CD8-positive, alpha-beta T cell (primary cell): ENCODE measurements at places on chromosomes 12 and 14. TPM values are rescaled to one million over a fixed set of nuclear protein-coding genes. Genes with fewer than 3 reads are reported as not detected.

DNA sequence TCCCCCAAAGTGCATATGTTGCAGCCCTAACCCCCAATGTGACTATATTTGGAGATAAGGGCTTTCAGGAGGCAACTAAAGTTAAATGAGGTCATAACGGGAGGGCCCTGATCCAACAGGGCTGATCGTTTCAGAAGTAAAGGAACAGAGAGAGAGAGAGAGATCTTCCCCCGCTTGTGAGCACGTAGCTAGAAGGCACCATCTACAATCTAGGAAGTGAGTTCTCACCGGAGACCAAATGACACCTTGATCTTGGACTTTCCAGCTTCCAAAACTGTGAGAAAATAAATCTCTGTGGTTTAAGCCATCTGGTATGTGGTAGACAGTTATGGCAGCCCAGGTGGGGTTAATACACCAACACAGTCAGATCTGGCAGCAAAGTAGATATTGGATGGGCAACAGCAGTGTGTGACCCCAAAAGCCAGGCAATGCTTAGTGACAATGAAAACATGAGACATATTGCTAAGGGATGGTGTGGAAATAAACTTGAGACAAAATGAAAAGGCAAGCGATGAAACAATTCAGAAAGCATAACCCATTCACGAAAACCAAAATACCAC lies 147.2 kb upstream of the GSC start:
- DNase-seq, result no peak

GRCh38 chr14:88269806-88270420 lies 53.2 kb downstream of the KCNK10 start:
- no peak for DNase-seq

The ZDHHC22 gene
- not detected for total RNA-seq

DNA sequence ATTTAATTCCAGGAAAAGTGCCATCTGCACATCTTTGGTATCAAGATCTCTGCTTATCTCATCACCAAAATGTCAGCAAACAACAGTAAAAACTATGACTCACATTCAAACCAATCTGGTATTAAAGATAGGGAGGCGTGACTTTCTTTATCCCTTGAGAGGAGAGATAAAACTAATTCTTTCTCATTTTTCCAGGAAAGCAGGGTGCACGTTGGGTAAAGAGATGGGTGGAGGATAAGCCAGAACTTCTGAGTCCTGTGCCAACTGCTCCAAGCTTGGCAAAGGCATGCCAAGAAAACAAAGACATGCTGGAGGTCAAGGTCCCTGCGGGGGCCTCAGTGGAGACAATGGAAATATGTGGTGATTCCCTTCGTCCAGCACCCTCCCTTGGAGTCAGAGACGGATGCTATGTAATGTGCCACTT lies 225.8 kb upstream of the PLXNC1 start:
- no peak for DNase-seq

The DTX3 gene
- total RNA-seq, result 33.2 TPM

GRCh38 chr14:55130196-55130550 lies 1.1 kb downstream of the LGALS3 start:
- DNase-seq, result no peak

The IL22 gene
- not detected for total RNA-seq

- DNase-seq, result no peak
Observed at GRCh38 chr14:105389976-105390848, 8.1 kb upstream of the TEX22 start.

- DNase-seq, result no peak
Observed at GRCh38 chr12:10215436-10215835, 2.8 kb downstream of the GABARAPL1 start.

The NUP107 gene
- total RNA-seq, result 45.9 TPM

DNA sequence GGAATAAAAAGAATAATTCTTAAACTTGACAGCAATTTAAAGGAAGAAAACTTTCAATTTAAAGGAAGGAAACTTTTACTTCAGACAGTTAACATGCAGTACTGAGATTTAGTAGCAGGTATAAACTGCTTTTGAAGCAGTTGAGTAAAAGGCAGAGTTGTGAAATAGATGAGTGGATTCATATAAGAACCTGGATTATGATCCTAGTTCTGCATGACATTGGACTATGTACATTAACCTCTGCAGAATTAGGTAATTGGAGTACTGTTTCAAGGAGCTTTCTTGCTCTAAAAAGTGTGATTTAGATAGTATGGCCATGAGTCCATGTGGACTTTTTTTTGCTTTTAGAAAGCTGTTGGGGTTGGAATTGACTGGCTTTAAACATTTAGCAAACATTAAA lies 29.7 kb downstream of the ATP2A2 start:
- no peak for DNase-seq

The BBOF1 gene
- 2.4 TPM for total RNA-seq

DNA sequence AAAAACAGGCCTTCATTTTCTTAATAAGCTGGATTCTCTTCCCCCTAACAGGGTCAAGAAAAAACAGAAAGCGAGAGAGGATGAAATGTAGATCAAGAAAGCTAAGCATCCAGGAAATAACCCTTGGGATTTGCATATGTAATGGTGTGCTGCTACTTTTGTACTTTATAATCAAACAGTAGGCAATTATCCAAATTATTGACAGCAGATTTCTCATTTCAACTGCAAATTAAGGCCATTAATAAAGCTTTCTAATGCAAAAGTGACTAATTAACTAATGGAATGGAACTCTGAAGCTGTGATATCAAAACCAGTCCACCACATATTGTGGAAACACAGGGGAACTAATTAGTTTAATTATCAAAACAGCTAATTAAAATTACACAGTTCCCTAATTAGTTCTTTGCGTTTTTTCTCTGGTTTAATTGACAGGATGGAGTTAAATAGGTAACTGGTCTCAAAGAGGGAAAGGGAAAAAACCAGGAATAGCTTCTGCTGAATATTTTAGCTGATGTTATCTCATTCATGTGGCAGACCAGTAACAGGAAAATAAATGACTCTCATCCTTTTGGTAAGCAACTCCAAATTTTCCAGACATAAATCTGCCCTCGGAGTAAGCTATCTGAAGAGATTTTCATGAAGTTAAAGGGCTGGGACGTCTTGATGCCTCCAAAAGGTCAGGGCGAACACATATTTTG lies 182.7 kb upstream of the LMO3 start:
- no peak for DNase-seq

- DNase-seq, result no peak
Observed at GRCh38 chr12:128637642-128638606, 185.8 kb downstream of the SLC15A4 start.

- DNase-seq, result no peak
Observed at GRCh38 chr14:52898496-52898895, 52.4 kb downstream of the FERMT2 start.

DNA sequence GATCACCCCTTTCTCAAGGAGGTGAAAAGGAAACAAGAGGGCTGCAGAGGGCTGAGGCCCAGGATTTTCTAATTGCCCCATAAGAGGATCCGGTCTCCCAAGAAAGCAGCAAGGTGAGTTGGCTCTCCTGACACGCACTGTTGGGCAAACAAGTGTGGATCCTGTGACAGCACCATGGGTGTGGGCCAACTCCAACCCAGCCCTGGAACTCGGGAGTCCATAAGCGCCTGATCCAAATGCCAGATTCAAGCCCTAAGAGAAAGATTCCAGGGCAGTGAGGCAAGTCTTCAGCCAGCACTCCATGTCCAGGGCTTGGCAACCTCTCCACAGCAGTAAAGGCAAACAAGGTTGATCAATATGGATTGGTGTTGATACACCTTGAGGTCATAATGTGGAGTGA lies 33.1 kb downstream of the KCNA5 start:
- DNase-seq, result no peak

DNA sequence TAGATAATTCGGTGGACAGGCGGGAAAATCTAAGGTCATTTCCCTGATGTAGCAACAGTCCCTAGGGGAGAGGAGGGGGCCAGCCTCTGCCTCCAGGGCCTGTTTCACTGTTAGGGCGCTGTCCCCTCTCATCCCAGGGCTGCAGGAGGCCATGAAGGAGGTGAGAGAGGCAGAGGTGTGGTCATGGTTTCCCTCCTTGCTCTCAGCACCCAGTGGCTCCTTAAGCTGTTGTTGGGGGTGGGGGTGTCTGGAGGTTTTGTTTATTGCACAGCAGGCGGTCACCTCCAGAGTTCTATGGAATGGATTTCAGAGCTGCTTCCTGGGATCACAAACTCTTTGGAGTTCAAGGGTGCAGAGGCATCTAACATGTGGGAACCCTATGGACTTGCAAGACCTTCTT lies 212.5 kb upstream of the RTL1 start:
- no peak for DNase-seq

The MYL2 gene
- not detected for total RNA-seq

- no peak for DNase-seq
Observed at GRCh38 chr12:93107514-93108312, 178.6 kb upstream of the EEA1 start.

The FAM181A gene
- total RNA-seq, result not detected
